Fibroblast of skin of abdomen (primary cell): ENCODE measurements at places on chromosomes 7 and 10.

- DNase-seq, result no peak
Measured at GRCh38 chr10:44184633-44185314, 200.1 kb downstream of the CXCL12 start.

DNA sequence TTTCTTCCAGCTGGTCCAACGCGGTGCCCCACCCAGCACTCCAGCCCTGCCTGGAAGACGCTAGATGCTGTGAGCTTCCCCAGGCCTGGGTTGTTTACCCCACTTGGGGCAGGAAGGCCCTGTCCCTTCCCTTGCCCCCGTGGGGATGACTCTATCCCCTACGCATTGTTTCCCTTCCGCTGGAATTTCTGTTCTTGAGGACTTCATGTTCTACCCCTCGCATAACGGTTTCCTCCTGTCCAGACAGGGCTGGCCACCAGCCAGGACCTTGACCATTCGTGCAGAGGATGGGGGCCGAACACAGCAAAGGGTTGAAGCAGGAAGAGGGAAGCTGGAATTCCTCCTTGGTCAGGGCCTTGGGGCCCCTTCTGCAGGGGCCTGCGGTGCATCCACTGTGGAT, 14.7 kb upstream of the SERPINE1 start:
- no peak for DNase-seq

GRCh38 chr7:69129524-69129923, 468.8 kb upstream of the AUTS2 start:
- peak; percentile 23 for DNase-seq

- no peak for DNase-seq
Measured at GRCh38 chr10:46233181-46233580, 53.6 kb upstream of the ANTXRL start.

GRCh38 chr10:51029172-51029641, 45.1 kb upstream of the PRKG1 start:
- DNase-seq, result peak; percentile 72
